ENCODE measurements at places on chromosomes 2 and 18.

DNA sequence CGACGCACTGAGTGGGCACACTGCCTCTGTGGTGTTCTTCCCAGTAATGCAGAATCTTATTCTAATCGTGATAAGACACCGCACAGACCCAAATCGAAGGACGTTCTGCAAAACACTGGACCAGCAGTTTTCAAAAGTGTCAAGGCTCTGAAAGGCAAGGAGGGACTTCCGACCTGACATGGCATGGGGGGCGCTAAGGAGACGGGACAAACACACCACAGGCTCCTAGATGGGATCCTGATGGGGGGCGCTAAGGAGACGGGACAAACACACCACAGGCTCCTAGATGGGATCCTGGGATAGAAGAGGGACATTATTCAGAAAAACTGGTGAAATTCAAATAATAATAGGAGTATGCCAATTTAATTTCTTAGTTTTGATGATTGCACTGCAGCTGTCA, 191.4 kb downstream of the LDLRAD4 start:
- DNase-seq = no peak

- no peak for DNase-seq
Observed at GRCh38 chr2:236755278-236755840, 185.7 kb downstream of the ACKR3 start.

DNA sequence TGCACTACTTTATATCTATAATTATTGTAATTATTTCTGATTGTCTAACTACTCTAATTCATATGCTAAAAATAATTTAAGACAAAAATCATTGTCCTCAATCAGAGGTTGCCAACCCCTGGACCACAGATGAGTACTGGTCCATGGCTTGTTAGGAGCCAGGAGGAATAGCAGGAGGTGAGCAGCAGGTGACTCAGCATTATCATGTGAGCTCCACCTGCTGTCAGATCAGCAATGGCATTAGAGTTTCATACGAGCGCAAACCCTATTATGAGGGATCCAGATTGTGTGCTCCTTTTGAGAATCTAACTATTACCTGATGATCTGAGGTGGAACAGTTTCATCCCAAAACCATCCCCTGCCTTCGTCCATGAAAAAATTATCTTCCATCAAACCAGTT, 1434.4 kb downstream of the LRP1B start:
- no peak for DNase-seq

- no peak for DNase-seq
Observed at GRCh38 chr2:238106339-238106697, 6.2 kb downstream of the ESPNL start.

GRCh38 chr18:32771871-32772580, 797 bp downstream of the KLHL14 start:
- DNase-seq = no peak

DNA sequence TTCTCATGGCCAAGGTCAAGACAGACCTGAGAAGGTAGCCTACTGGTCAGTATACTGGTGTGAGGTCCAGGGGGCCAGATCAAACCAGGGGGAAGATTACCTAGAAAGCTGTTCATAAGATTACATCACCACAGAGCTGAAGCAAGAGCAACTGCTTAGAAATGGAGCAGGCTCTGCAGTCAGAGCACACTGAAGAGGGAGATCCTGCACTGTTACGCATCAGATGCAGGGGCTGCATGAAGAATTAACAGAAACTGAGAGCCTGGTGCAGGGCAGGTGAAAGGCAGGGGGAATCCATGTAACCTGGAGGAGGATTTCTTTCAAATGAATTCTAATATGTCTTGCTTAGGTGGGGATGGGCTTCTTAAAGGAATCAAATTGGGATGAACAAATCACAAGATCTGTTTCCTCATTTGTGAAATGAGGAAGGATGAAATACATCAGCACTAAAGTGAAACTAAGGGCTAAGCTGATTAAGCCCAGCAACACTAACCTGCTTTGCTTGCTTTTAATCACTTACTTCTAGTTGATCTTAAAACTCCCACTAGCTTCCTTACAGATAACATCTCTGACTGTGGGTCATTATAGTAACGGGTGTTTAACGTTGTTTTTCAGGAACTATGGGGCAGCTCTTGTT, 74.3 kb upstream of the ADAM23 start:
- no peak for DNase-seq

- no peak for DNase-seq
Observed at GRCh38 chr2:16478434-16479210, 187.0 kb downstream of the CYRIA start.

- DNase-seq = no peak
Observed at GRCh38 chr2:1430491-1430890, 17.2 kb downstream of the TPO start.

GRCh38 chr2:153476816-153477635, 1.5 kb downstream of the RPRM start:
- DNase-seq = no peak

- DNase-seq = no peak
Observed at GRCh38 chr18:36899289-36899688, 70.4 kb downstream of the KIAA1328 start.

- no peak for DNase-seq
Observed at GRCh38 chr2:8215159-8215863, 466.5 kb upstream of the ID2 start.

DNA sequence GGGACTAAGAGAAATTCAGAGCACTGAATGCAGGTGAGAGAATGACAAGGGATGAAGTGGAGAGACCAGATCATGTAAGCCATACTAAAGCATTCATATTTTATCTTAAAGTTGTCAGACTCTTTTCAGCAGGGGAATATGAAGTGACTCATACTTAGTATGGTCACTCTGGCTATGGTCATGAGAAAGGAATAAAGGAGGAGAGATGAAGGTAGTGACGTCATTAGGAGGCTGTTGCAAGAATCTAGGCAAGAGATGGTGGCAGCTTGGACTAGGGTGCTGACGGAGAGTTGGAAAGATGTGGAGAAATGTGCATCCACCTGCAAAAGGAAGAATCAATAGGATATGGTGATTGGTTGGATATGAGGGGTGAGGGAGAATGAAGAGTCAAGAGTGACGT, 203.2 kb upstream of the ACVR2A start:
- DNase-seq = no peak

GRCh38 chr2:181790716-181791649, 100.5 kb upstream of the ITPRID2 start:
- no peak for DNase-seq

GRCh38 chr2:10173258-10174005, 50.9 kb downstream of the RRM2 start:
- DNase-seq = no peak

DNA sequence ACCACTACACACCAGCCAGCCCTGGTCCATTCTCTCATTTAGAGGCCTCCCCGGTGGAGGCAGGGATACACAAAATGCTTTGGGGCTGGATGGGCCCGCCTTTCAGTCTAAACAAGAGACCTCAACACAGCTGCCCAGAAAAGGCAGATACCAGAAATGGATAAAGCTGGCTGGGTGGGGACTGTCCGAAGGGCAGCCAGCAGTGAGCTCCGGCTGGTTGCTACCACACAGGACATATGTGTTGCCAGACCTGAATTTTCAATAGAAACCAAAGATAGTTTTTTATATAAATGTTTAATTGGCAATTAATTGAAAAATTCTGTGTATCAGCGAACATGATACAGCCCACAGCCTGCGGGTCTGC, 1.4 kb downstream of the GPBAR1 start:
- no peak for DNase-seq

DNA sequence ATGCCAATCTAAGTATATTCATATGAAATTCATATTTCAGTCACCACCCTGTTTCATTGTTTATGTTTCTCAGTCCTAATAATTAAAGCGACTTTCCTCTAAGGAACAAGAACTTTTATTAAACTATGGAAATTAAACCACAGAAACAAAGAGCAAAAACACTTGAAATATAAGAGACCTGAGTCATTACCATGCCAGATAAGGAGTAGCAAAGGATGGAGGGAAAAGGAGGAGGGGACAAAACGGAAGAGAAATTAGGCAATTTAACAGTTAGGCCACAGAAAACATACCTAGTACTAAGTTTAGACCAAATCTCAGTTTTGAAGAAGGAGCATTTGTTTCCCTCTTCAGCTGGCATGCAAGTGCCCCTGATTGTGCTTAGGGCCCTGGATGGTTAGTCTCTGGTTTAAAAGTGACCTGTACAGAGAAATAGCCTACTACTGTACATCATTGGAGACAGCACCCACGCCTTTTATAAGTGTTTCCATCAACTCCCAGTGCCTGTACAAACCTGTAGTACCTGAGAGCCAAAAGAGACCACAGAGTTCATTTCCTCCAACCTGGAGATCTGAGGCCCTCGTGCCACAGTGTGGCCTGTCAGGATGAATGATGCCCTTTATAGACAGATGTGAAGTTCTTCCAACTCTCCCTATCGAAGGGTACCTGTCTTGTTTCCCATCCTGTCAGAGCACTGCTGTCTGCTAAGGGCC, 74.5 kb downstream of the SPATS2L start:
- no peak for DNase-seq

DNA sequence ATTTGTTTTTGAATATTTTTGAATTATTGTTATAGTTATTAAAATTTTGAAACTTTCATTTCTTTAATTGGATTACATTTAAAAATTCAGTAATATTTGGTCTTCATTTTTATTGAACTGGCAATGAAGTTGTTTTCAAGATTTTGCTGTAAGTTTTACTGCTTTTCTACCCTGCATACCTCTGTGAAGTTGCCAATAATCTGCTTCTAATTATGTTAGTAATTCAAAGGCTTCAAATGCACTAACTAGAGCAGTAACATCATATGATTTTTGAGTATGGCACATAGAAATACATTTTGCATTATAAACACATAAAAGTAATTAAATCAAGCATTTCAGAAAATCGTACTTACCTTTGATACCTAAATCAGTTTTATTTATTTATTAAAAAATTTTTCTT, 40.3 kb upstream of the FAM171B start:
- no peak for DNase-seq

- DNase-seq = no peak
Observed at GRCh38 chr2:54709336-54709809, 14.1 kb upstream of the EML6 start.

GRCh38 chr18:9575558-9575957, 38.8 kb downstream of the PPP4R1 start:
- DNase-seq = no peak

DNA sequence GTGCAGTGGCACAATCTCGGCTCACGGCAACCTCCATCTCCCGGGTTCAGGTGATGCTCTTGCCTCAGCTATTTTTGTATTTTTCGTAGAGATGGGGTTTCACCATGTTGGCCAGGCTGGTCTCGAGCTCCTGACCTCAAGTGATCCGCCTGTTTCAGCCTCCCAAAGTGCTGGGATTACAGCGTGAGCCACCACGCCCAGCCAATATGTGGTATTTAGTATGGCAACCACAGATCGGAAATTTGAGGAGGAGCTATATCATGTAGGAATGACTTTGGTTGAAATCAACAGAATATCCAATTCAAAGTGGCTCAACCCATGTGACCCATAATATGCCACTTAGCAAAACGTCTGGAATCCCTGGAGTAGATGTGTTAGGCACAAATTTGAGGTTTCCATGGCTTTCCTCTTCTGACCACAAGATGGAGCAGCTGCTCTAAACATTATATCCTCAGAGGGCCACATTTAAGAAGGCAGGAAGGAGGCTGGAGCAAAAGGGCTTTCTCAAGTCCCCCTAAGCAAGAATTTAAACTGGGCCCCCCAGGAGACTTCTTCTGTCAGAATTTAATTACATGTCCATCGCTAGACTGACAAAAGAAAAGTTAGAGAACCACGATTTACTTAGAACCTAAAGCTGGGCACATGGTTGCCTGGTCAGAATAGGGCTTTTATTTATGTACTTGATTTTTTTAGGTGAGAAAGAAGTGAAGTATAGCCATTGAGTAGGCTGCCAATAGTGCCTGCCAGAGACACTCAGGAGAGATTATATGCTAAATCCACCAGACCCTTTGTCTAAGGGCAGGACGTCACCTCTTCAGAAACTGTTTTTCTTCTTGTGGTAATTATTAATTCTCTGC, 49.6 kb upstream of the ITSN2 start:
- no peak for DNase-seq

DNA sequence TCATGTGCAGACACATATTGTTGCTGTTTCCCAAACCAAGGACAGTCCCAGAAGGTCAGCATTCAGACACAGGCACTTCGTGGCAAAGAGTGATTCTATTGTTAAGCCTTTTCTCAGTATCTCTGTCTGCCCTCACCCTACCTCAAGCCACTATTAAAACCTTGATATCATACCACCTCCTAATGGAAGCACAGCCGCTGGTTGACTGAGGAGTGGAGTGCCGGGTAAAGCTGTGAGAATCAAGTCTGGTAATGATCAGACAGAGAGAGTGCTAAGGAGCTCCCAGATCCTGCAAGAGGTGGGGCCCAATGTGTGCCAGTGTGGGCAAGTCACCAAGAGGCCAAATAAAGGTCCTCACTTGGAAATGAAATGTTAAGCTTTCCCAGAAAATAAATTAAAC, 819.5 kb downstream of the BCL11A start:
- no peak for DNase-seq

- no peak for DNase-seq
Observed at GRCh38 chr2:82789851-82790205, 1669.3 kb downstream of the SUCLG1 start.

DNA sequence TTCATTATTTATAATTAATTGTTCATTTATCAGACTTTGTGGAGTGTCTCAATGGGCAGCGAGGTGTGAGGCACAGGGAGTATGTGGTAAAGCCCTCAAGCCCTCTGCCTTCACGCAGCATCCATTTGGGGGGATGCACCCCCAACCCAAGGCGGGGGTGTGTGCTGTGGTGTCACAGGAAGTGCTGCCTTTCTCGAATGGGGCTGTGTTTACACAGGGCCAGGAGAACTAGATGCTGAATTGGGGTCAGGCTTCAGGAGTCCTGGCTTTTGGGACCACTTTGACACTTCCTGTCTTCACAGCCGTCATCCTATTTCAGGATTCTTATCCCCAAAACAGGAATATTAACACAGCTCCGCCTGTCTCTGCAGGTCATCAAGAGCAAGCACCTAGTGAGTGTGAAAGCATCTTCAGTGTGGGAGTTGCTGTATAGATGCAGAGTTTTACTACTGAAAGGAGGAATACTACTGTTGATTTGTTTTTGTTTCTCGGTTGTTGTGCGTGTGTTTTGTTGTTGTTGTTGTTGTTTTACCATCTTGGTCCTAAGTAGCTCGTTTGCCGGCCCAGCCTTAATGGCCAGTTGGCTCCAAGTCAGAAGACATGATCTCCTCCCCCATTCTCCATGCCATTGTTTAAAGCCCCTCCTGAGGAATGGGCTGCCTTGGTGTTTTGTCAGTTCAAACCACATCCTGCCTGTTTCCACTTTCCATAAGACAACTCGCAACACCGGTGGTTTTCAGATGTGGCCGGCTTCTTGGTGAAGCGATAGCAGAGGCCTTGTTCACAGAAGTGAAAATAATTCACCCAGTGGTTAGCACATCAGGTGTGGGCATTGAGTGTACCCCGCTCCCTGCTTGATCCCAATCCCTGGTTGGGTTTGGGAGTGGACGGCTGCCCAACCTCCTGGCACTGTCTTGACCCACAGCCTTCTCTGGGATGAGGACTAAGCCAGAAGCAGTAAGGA, 221.3 kb downstream of the BCL2 start:
- DNase-seq = no peak

- no peak for DNase-seq
Observed at GRCh38 chr18:43303376-43303775, 26.1 kb upstream of the SYT4 start.

Data from stimulated activated CD4-positive, alpha-beta T cell treated with anti-CD3 and anti-CD28 coated beads, Interleukin-12 subunit alpha, Interleukin-12 subunit beta, amount 100 ng/mL, for 4 hours (primary cell).